T47D (cell line): ENCODE measurements at places on chromosomes 12 and 14.
A peak's percentile ranks its signal among the peaks of the same experiment; 100 is the strongest.

- no peak for DNase-seq
Measured at GRCh38 chr12:53123578-53124351, 20.5 kb downstream of the SOAT2 start.

GRCh38 chr12:105982022-105982421 is 156.7 kb downstream of the NUAK1 start:
- DNase-seq, result no peak

GRCh38 chr14:33596211-33597080 is 354.4 kb downstream of the EGLN3 start:
- no peak for DNase-seq

- no peak for DNase-seq
Measured at GRCh38 chr14:104080376-104081260, 4.9 kb upstream of the ASPG start.

DNA sequence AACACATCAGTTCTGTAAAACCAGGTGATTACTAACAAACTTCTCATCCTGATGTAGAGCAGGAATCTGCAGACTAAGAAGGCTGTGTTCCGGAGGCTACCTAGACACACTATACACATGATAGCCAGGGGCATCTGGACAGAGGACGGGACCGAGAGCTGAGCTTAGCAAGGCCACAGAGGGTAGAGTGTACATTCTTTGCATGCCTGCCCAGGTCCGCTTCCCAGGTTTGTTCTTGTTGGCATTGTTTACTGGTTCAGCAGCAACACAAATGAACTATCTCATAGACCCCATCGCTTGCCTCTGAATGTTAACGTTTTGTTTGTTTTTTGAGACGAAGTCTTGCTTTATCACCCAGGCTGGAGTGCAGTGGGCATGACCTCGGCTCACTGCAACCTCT is 17.7 kb upstream of the TEAD4 start:
- no peak for DNase-seq

DNA sequence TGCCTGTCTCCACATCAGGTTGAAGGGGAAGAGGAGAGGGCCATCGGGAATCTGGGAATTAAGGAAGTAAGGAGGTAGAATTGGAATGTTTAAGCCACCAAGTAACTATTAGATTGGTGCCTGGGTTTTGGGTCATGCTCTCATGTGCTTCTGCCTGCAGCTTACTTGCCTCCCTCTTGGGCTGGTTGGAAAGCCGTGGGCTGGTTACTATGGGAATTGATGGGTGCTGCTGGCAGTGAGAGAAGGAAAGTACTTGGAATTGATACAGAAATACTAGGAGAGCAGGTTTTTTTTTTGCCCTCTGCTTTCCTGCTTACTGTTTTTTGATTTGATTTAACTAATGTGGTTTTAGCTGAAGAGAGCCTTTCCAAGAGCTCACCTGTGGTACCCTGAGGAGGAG is 493.5 kb upstream of the RGS6 start:
- DNase-seq, result no peak

DNA sequence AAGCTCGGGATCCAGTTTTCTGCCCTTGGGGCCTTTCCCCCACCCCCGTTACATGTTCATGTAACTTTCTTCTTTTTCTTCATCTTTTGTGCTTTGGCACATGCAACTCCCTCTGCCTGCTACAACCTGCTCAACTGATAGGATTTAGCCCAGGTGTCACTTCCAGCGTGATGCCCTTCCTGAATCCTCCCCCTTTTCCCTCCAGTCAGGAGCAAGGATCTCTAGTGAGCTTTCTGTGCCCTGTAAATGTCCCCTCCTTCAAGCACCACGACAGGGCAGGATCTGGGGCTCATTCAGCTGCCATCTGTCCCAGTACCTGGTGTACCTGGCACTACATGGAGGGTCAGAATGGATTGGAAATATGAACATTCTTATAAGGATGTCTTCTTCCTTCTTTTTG is 15.3 kb downstream of the PELI2 start:
- no peak for DNase-seq

DNA sequence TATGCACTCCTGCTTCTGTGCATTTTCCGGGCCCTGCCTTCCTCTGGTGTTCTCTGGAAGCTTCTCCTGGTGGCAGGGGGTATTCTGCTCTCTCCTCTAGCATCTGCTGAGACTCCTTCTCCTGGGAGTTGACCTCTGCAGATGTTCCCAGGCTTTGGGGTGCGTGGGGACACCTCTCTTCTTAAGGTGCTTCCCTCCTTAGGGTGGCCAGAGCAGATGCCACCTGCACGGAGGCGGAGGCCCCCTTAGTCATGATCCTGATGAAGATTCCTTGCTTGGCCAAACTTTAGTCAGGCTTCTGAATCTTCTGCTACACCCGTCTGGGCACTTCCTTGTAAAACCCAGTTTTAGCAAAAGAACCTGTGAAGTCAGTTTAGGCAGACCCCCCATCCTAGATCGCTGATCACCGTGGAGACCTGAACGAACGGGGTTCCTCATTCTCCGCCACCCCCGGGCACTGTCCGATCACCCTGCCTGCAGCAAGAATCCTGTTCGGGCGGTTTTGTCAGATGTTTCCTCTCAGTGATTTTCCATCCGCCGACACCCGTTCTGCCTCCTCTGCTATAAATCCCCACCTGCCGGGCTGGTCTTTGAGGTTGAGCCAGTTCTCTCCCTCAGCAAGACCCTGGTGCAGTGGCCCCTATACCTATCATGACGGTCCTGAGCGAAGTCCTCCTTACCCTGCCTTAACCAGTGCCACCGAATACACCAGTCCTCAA is 111.9 kb downstream of the CALM1 start:
- DNase-seq, result peak; percentile 93

DNA sequence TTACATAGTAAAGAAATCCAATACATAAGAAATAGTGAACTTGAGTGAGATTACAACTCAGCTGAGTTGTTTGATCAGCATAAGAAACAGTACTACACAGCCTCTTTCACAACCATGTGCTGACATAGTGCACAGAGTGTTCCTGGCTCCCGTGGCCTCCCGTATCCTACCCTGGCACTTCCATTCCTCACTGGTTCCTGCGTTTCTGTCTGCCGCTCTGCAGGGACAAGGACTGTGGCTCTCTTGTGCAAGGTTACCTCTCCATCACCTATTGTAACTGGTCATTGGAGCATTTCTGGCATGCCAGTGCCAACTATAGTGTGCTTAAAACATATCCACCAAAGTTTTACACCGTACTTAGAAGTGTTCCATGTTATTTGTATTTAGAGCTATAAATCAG is 46.3 kb upstream of the PCED1B start:
- DNase-seq, result no peak

- peak; percentile 83 for DNase-seq
Measured at GRCh38 chr12:15527201-15528080, 205.1 kb downstream of the PTPRO start.

DNA sequence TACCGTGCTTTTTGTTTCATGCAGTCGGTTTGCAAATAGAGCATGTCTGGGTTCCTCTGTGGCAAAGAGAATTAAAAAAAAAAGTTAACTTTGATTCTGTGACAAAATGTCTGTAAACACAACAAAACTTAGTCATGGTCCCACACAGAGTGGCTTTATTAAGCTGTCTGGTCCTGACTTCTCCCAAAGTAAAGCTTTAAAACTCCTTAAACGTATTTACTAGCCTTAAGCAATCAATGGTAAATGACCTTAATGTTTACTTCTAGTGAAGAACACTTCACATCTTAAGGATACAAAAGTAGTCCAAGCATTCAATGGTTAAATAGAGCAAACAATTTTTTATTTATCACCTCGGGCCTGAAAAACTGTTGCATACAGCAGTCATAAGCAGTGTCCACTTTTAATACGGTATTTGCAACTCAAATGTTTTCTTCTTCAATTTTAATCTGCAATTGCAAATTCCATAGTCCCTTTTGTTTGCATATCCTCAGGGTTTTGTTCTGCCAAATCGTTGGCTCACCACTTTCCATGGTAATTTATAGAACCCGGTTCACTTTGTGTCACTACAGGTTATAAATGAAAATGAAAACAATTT is 453.0 kb upstream of the MIS18BP1 start:
- DNase-seq, result peak; percentile 71

DNA sequence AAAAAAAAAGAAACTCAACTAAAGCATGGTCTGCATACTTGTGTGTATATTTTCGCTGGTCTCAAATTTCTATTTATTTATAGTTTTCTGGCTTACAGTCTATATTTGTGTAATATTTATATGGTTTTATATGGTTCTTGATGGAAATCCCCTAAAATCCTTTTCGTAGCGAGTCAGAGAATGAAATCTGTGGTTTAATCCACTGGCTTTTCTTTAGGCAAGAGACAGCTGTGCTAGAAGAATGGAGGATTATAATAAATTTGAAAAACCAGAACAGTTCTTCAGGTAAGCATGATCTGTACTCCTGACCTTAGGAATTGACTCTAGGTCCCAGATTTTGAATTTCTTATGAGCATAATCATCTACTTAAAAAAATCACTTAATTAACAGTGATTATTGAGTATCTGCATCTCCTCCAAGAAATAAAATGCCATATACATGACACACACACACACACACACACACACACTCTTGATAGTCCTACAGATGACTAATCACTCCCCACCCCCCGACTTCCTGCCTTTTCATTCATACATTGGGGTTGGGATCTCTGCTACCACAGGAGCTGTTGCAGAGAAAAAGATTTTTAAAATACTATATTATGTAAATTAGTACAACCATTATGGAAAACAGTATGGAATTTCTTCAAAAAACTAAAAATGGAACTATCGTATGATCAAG is 113.4 kb downstream of the CRADD start:
- DNase-seq, result no peak

DNA sequence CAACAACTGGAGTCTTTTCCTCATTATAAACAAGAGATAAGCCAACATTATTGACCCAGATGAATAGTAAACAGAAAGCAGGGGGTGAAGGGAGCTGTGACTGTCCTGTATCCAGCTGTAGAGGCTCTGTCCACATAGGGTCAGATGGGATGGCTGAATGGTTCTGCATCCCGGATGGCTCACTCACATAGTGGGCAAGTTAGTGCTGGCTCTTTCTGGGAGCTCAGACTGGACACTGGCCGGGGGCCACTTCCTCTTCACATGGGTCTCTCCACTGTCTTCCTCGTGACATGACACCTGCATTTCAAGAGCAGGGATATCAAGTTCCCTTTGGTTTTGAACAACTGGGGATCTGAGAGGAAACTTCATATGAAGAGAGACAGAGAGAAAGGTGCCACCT is 969.6 kb upstream of the TMEM132C start:
- no peak for DNase-seq

DNA sequence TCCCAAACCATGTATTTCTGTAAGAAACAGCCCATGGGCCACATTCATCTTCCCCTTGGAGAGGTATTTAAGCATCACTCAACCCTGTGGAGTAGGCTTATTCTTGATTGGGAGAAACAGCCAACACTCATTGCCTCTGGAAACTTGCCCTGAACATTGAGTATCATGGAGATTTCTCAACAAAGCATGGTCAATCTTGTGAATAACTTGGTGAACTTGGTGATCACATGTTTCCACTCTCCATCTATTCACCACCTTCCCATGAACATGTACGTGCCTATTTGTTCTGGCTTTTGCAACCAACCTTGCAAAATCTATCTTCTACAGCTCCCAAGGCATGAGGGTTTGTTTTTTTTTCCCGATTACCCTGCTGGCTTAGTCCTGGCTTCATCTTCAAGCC is 163.2 kb downstream of the PAH start:
- no peak for DNase-seq

DNA sequence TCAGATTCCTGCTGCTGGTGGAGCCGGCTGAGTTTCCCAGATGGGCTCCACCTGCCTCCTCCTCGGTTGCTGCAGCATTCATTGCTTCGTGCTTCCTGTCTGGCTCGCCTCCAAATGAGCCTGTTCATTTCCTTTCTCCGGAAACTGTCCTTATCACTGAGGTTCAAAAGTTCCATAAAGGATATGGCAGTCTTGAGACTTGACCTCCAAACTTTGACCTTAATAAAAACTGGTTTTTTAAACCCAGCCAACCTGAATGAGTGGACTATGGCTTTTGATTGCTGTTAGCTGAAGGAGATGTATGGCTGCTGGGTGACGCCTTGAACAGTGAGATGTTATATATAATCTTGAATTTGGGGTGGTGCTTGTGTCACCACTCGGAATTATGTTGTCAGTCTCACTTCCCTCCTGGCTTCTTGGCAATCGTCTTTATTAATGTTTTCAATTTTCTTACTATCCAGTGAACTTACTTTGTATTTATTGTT is 62.7 kb downstream of the RASSF3 start:
- peak; percentile 64 for DNase-seq

DNA sequence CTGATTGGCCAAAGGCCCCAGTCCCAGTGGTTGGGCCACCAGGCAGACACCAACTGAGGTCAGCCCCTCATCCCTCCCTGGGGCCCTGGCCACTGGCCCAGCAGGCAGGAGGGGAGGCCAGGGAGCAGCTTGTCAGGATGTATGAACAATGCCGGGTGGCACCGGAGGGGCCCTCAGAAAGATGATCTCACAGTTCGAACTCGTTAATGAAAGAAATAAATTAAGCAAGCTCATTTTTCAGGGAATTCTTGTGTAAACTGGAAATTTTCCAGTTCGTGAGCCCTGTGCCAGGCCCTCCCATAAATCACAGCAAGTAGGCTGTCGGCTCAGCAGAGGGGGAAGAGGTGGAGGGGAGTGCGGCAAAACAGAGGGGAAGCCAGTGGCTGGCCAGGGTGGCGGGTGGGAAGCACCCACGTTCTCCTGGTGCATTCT is 177.0 kb upstream of the VASH1 start:
- DNase-seq, result no peak

- no peak for DNase-seq
Measured at GRCh38 chr14:55976655-55977054, 141.6 kb upstream of the PELI2 start.

DNA sequence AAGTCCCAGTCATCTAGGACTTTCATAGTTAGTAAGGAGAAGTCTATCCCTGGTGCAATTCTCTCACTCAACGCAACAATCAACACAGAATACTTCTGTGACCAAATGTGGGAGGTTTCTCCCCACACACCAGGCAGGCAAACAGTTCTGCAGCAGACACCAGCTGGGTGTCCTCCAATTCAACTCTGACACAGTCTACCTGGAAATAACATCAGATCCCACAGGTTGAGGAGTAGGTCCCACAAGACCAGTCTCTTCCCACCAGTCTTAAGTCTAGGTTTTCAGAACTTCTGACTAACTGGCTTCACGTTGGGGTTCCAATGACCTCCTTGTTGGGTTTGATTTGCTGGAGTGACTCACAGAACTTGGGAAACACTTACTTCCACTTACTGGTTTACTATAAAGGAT is 14.8 kb downstream of the ACOT6 start:
- no peak for DNase-seq

DNA sequence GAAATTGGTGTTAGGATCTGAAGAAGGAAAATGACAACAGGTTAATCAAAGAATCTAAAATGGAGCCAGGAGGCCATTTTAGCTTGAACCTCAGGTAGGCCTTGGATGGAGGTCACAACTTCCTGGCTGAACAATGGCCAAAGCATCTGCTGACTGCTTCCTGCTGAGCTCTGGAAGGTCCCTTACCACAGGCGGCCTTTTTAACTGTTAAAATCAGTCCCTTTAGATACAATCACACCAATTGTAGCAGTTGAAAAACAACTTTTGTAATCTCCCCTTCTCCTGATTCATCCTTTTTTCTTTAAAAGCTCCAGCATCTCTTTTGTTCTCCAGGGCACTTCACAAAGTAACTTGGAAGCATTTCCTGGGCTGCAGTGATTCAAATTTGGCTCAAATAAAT is 388.8 kb downstream of the PDZRN4 start:
- no peak for DNase-seq

- no peak for DNase-seq
Measured at GRCh38 chr14:68881396-68881795, 88.5 kb upstream of the ZFP36L1 start.

- DNase-seq, result peak; percentile 1
Measured at GRCh38 chr12:18296201-18296908, 35.0 kb downstream of the PIK3C2G start.

GRCh38 chr12:23893611-23894010 is 55.9 kb downstream of the SOX5 start:
- no peak for DNase-seq

- peak; percentile 43 for DNase-seq
Measured at GRCh38 chr12:67069451-67070306, 199.5 kb upstream of the CAND1 start.
